ENCODE measurements at places on chromosomes 6 and 20.

DNA sequence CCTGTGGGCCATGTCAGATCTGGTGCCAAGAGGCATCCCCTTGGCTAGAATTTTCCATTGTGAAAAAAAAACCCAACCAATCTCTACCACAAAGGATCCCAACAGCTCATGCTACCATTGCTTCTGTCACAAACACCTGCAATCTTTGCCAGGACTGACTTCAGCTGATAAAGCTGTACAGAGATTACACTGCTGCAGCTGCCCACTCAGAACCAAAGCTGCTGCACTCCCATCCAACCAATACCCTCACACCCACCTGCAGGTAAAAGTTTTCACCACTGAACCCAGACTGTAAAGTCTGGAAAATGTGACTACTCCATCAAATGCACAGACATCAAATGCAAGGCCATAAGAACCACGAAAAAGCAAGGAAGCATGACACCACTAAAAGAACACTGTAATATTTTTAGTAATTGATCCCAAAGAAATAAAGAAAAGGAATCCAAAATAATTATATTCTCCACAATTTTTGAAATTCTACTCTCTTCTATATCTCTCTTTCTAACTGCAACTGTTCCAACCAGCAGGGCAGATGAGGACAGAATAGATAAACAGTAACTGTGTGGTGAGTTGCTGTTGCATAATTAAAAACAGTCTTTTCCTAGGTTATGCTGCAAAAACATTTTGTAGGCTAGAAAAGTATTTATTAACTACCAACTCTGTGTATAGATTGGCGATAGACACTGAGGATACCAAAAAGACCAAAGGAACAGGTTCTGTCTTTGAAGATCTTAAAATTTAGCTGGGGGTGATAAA, 128.0 kb upstream of the MCHR2 start:
- DNase-seq: no peak

DNA sequence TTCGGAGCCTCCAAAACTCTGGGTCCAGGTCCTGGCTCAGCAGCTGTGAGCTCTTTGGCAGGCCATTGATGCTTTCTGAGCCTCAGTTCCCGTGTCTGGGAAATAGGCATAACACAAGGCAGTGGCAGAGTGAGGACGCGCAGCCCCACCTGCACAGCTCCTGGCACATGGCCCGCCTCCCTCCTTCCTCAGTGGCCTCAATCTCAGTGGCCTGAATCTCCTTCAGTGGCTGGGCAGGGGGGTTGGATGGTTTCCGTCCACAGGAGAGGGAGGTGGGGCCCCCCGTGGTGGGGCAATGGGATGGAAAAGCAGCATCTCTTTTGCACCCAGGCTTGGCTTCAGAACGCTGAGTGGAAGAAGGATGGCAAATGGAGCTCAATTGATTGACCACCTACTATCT, 5.1 kb downstream of the RSPO4 start:
- DNase-seq: no peak

GRCh38 chr20:1467355-1468116, 887 bp upstream of the NSFL1C start:
- no peak for DNase-seq

GRCh38 chr6:163416557-163417253, 2.2 kb downstream of the QKI start:
- peak; percentile 88 for DNase-seq

- DNase-seq: no peak
These were observed 569.8 kb downstream of the QKI start for GRCh38 chr6:163984124-163984936.

Measured in MCF 10A (cell line).